Neural crest cell (in vitro differentiated cells): ENCODE measurements at places on chromosomes 5 and 9. TPM values are rescaled to one million over a fixed set of nuclear protein-coding genes. Genes with fewer than 3 reads are reported as not detected.

WNT8A gene
- total RNA-seq, result not detected in 2 replicates

TRIM36 gene
- 18.9 and 22.9 TPM in 2 replicates for total RNA-seq

BSPRY gene
- total RNA-seq, result not detected in 2 replicates

- DNase-seq, result peak; percentile 56
These were observed 82.5 kb upstream of the ZBTB43 start for GRCh38 chr9:126722252-126722921.

GRCh38 chr5:157187046-157187754, 6.6 kb downstream of the ITK start:
- DNase-seq, result no peak

GRCh38 chr5:6395621-6396020, 17.3 kb upstream of the MED10 start:
- no peak for DNase-seq

DNA sequence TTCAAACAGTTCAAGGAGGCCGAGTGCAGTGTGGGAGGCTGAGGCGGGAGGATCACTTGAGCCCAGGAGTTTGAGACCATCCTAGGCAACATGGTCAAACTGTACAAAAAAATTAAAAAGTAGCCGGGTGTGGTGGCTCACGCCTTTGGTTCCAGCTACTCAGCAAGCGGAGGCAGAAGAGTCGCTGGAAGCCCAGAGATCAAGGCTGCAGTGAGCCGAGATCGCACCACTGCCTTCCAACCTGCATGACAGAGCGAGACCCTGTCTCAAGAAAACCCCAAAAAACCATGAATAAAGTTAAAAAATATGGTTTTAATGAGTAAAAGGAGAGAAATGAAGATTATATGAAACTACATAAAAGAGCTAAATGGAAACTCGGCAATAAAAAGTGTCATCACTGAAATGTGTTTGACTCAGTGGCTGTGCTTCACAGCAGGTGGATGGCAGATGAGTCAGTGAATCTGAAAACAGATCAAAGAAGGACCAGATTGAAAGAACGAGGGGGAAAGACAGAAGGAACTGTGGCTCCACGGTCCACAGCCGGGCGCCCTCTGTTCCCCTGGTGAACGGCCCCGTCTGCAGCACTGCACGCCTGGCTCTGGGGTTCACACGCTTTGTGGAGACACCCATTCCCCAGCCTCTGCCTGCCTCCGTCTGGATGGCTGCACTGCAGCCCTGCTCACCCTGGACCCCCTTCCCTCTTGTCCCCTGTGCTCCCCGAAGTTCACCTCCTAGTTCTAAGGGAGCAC, 25.1 kb downstream of the EXD3 start:
- no peak for DNase-seq

DNA sequence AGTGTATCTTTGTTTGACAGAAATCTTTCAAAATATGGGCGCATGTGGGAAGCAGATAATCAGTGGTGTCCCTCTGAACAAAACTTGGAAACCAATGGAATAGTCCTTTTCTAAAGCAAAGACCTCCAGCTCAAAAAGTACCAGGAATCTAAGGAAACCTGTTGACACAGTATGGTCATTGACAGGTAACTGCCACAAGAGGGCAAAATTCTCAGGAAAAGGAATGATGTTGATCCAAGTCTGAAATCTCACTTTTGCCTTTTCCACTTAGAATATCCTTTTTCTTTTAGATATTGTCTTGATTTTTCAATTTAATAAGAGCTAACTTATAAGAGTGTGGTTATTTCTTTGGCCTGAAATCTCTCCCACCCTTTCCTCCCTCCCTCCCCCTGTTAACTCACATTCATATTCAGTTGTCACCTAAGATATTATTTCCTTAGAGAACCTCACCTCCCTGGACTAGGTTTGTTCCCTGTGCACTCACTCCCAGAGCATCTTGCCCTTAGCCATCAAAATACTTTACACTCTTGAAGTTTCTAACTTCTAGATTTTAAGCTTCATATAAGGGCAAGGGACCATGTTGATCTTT, 59.0 kb upstream of the BARX1 start:
- DNase-seq, result no peak

DNA sequence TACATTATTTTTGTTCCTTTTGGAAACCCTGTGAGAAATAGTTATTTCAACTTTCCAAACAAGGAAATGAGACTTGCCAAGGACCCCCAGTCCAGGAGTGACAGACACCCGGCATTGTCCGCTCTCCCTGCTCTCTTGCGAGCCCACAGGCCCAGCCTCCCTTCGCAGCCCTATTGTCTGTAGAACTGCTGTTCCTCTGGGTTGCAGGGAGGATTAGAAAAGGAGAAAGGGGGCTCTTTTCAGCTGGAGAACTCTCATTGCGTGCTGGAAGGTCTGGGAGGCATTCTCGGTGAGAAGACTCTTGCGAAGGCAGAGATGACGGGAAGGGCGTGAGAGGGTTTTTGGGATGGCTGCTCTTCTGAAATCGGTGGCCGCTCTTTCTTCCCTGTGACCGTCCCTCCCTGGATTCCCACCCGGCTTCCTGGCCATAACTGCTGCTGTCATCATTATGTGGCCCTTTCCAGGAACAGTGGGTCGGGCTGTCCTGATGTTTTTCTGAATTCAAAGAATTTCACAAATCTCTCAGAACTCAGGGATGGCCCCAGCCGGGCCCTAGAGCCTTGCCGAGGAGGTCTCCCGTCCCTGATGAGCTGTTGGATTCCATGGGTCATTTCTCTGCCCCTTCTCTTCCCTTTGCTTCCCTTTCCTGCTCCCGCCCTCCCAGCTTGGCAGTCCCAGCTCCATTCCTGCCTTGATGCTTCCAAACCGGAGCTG, 29.8 kb downstream of the STC2 start:
- no peak for DNase-seq

- DNase-seq, result no peak
These were observed 29.1 kb downstream of the TRIO start for GRCh38 chr5:14172149-14172795.
